ENCODE measurements at places on chromosomes 4 and X.

DNA sequence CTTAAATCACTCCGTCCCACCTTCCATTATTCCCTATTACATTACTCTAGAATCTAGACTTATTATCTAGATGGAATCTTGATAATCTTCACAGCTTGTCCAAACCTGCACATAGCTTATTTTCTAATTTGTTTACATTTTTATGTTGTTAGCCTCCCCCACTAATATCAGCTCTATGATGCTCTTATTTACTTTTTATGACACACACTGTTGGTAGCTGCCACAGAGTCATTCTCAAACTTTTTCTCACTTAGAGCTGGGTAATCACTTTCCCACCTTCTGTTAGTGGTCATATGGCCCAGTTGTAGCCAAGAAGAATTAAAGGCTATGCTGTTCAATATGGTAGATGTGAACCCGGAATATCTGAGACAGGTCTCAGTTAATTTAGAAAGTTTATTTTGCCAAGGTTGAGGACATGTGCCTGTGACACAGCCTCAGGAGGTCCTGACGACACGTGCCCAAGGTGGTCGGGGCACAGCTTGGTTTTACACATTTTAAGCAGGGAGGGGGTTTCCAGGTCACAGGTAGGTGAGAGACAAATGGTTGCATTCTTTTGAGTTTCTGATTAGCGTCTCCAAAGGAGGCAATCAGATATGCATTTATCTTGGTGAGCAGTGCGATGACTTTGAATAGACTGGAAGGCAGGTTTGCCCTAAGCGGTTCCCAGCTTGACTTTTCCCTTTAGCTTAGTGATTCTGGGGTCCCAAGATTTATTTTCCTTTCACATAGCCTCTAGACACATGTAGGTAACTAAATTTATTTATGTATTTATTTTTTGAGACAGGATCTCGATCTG, 7.0 kb upstream of the ADGRA3 start:
- no peak for DNase-seq

- DNase-seq, result no peak
These were observed 224.0 kb downstream of the APBB2 start for GRCh38 chr4:40990236-40990898.

- DNase-seq, result peak; percentile 42
These were observed 19.7 kb downstream of the MAEA start for GRCh38 chr4:1309261-1310010.

- DNase-seq, result no peak
These were observed 2.4 kb upstream of the ARHGEF6 start for GRCh38 chrX:136783159-136783558.
